Activated T-cell treated with anti-CD3 and anti-CD28 coated beads for 24 hours (primary cell): ENCODE measurements at places on chromosomes 4 and X.

DNA sequence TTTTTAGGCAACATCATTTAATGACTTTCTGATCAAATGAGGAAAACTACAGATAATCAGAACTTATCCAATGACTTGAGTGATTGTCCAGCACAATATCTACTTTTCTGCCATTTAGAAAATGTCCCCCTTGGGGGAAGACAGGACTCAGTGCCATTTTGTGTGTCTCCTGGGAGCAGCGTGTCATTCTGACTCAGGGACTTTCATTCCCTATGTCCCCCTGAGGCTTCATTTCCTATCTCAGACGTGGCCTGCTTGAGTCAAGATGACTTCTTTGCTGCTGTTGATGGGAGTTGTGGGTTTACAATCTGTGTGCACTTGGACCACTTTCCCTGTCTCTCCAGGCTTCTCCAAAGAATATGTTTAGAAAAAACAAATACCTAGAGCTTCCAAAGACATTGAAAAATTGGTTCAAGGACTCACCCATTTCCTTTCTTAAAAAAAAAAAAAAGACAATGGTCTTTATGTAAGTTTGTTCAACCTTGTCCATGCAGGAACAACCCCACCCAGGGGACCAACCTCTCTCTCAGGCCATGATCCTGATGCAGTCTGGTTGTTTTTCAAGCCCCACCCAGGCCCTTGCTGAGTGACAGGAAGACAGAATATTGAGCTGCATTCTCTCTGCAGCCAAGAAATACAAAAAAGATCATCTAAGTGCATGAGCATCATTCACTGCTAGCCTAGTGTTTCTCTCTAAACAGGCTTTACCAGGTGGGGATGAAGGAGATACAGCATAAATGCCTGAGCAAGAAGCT lies 34.3 kb upstream of the TMEM154 start:
- no peak for DNase-seq

- DNase-seq, result no peak
These were observed 106.2 kb upstream of the RAPGEF2 start for GRCh38 chr4:158996669-158997074.

DNA sequence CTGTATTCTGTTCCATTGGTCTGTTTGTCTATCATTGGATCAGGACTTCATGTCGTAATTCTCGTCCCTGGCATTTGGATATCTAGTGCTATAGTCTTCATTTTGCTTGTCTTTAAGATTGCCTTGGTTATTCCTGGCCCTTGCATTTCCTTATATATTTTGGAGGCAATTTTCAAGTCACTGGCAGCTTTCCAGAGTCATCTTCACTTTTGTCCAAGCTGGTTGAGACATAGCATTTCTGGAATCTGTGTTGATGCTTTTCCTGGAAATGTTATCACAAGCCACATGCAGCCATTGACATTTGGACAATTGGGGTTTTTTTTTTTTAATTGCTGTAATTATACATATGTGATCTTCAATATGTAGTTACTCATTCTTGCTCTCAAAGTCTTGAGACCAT lies 45.2 kb upstream of the HGFAC start:
- DNase-seq, result no peak

GRCh38 chr4:180823108-180823507 lies 1420.1 kb upstream of the TENM3 start:
- no peak for DNase-seq

- DNase-seq, result no peak
These were observed 169.9 kb upstream of the NDP start for GRCh38 chrX:44143061-44143602.

GRCh38 chr4:142238589-142238988 lies 602.2 kb downstream of the IL15 start:
- no peak for DNase-seq

DNA sequence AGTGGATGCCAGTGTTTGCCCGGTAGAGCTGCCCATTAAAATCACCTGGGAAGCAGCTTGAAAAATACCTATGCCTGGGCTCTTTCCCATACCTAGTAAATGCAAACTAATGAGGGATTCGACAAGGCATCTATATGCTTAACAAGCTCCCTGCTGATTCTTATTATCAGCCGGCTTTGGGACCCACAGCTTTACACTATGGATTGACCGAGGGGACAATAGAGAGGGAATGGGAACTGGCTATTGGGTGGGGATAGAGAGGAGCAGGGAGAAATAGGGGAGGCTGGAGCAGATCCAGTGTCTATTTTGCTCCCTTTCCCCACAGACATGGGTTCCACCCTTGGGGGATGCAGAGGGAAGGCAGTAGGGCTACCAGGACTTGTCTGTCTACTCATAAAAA lies 103.1 kb upstream of the TEX13D start:
- no peak for DNase-seq

- DNase-seq, result no peak
These were observed 309.4 kb downstream of the GLUD2 start for GRCh38 chrX:121356850-121357171.

GRCh38 chr4:173536808-173537429 lies 6.9 kb upstream of the HAND2 start:
- no peak for DNase-seq

DNA sequence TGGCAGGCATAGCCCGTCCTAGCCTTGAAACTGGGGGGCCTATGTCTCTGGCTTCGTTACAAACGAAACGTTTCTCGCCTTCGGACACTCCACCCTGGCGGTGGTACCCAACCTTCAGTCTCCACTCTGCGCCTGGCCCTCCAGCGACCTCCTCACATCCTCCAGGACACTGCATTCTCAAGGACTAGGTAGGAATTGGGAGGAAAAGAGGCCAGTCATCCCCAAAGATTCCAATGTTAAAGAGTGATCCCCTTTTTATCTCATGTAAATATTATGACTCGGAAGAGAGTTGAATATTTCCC lies 2.1 kb upstream of the NKX6-1 start:
- DNase-seq, result no peak

DNA sequence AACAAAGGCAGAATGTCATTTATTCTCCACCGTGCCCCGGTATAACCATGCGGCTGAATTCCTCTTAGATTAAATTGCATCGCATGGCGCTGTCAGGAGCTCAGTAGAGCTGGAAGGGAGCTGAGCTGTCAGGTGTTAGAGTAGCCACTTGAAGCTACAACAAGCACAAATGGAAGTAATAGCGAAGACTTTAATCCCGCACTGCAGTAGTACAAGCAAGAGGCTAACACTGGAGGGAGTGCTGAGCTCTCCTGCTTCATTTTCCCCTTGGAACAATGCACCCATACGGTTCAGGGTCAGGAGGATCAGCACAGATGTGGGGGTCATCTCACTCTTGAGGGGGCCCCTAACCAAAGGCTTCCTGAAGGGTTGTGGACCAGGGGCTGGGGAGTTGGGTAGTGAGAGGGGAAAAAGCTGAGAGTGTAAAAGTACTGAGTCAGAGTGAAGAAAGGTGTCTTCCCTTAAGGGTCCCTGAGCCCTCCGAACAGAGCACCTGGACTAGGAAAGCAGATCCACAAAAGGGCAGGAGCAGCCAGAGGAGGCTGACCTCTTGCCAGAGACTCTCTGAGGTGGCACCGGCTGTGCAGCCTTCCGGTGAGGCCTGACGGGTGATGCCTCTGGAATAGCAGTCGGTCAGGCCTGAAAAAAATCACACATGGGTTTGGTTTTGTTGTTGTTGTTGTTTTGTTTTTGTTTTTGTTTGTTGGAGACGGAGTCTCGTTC lies 36.0 kb upstream of the CBR4 start:
- DNase-seq, result no peak

DNA sequence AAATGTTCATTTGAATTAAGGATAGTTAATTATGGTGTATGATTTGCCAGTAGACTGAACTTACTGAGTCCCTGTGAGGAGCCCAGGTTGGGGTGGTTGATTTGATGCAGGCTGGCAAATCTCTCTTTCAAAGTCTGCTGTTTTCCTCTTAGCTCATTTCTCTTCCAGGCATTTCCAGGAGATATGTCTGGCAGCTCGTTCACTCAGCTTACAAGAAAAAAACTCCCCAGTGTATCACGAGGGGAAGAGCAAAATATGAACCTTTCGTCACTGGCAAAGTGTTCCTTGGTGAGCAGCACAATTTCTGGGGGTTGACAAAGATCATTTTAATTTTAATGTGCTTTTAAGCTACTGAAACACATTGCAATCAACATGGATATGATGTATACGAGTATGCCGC lies 244.2 kb downstream of the CBLL2 start:
- DNase-seq, result no peak

GRCh38 chr4:105189855-105190650 lies 43.4 kb downstream of the TET2 start:
- DNase-seq, result no peak

GRCh38 chr4:139958739-139959098 lies 195.3 kb downstream of the MAML3 start:
- DNase-seq, result no peak

DNA sequence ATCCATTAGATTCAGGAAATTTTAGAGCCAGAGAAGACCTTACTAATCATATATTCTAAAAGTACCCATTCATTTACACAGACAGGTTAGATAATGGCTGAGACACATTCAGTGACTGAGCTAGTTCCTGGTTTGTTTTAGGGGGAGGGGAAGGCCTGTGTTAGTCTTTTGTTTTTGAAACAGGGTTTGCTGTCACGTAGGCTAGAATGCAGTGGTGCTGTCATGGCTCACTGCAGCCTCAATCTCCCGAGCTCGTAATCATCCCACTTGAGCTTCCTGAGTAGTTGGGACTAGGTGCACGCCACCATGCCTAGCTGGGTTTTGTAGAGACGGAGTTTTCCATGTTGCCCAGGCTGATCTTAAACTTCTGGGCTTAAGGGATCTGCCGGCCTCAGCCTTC lies 10.1 kb downstream of the RBPJ start:
- no peak for DNase-seq

- DNase-seq, result no peak
These were observed 10.7 kb upstream of the SMIM10L2A start for GRCh38 chrX:135410861-135411627.

GRCh38 chrX:9866633-9867032 lies 80.4 kb downstream of the SHROOM2 start:
- no peak for DNase-seq

- DNase-seq, result no peak
These were observed at the start of gene SLC4A4 for GRCh38 chr4:71338846-71339593. Gene SLC4A4 (plus strand): TSS chr4:71339020.

DNA sequence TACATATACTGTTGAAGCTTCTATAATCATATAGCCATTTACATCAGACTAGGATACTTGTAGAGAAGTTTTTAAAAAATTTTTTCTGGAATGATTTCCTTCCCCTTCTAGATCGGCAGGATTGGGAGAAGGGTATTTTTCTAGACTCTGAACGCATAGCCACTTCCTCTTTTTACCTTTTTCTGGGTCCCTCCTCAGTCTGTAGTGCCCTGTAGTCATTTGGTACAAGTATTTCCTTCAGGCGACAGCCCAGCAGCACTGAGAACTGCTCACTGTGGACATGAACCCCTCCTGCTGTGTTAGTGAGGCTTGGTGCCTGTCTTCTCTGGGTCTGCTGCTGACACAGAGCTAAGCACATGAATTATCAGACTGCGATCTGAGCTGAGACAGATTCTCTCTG lies 255.4 kb downstream of the ARHGAP10 start:
- DNase-seq, result no peak

DNA sequence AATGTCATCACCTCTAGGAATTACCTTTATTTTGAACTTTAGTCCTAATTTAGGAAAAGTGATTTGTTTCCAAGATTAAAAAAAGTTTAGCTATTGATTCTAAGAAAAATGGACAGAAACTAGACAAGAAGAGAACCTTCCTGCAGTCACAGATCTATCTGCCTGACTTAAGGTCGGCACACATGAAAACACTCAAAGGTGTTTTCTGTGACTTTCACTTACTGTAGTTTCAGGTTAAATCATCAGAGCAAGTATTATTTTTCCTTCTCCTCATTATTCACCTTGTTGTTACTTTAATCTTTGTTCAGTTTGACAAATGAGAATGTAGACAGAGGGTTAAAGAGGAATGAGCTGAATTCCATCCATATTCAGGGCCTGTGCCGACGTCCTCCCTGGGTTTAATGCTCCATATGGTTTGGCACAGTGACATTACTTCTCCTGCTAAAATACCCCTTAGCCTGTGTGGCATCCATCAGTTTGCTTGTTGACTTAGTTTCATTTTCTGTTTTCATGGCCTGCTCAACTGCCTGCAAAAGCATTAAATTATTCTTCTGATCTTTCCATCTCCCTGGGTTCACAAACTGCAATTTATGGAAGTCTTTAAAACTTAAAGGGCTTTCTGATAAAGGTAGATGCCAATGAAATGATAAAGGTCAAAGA lies 352.7 kb downstream of the NKX6-1 start:
- DNase-seq, result no peak

GRCh38 chr4:153447175-153447905 lies 18.8 kb upstream of the TMEM131L start:
- DNase-seq, result no peak
